ENCODE measurements at places on chromosomes 1 and 21.

DNA sequence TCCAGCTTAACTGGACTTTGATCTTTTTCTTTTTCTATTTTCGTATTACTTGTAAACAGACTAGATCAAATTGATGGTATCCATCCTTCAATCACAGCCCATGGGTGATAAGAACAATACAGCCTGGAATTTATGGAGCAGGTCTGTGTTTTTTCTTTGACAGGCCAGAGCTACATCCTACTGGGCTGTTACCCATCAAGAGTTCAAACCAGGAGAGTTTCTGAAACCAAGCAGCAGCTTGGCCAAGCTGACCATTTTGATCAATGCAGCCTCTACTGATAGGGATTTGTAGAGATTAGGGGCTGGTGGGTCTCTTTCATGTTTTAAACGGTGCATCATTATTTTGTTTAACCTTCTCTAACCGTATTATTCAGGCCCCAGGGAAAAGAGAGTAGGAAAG is 24.3 kb upstream of the CCDC190 start:
- DNase-seq, result no peak

DNA sequence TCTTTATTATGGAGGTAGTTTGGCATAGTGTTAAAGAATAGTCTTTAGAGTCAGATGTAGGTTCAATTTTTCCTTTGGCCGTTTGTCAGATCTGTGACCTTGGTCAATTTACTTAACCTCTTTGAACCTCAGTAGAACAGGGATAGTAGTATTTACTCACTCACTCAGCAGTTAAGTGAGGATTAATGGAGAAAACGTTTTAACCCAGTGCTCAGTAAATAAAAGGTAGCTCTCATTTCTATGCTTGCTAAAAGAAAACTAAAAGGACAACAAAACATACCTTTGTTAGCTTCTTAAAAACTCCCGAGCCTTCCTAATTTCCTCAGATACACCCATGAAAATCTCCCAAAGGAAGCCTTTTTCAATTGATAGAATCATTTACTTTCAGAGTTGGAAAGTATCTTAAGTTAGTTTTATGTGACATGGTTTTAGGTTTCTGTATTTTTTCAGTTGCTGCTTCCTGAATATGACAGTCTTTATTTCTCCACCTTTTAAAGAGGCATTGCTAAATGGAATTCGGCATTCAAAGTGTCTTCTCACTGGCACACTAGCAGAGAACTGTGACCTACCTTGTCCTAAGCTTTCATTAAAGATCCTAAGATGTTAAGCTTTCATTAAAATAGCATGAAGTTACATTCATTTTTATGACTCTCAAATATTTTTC is 7.8 kb downstream of the ABCD3 start:
- DNase-seq, result no peak

- DNase-seq, result no peak
These were observed 8.9 kb upstream of the LGALS8 start for GRCh38 chr1:236514703-236515442.

GRCh38 chr21:35144978-35145377 is 95.9 kb upstream of the RUNX1 start:
- DNase-seq, result no peak

DNA sequence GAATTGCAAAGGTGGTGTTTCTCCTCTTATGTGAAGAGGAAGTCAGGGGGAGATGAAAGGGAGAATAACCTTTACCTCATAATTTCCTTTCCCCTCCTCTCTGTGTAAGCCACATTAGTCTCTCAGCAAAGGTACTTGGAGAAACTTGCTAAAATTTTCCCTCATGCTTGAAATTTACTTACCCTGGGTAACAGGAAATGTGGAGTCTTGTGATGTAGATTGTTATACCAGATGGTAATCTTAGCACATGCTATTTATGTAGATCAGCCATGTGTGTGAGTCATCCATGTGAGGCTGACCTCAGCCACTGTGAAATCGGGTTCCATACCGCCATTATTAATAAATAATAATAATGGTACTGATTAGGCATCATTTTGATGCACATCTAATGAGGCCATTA is 128.4 kb downstream of the TGFB2 start:
- DNase-seq, result peak; percentile 25

DNA sequence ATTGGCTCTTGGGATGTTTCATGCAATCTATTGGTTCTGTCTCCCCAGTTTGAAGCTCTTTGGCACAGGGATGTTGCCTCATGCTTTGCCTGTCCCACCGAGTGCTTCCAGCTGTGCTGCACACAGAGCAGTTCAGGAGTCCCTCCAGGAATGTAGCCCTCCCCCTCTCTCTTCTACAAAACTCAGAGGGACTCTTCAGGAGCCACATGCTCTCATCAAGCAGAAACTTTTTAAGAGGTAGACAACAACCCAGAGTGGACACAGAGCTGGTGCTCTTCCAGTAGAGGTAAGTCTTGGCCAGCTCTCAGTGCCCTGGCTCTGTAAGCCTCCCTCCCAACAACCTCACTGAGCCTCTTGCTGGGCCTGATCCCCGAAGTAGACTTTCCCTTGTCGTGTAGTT is 11.6 kb upstream of the ZNF697 start:
- DNase-seq, result peak; percentile 81

DNA sequence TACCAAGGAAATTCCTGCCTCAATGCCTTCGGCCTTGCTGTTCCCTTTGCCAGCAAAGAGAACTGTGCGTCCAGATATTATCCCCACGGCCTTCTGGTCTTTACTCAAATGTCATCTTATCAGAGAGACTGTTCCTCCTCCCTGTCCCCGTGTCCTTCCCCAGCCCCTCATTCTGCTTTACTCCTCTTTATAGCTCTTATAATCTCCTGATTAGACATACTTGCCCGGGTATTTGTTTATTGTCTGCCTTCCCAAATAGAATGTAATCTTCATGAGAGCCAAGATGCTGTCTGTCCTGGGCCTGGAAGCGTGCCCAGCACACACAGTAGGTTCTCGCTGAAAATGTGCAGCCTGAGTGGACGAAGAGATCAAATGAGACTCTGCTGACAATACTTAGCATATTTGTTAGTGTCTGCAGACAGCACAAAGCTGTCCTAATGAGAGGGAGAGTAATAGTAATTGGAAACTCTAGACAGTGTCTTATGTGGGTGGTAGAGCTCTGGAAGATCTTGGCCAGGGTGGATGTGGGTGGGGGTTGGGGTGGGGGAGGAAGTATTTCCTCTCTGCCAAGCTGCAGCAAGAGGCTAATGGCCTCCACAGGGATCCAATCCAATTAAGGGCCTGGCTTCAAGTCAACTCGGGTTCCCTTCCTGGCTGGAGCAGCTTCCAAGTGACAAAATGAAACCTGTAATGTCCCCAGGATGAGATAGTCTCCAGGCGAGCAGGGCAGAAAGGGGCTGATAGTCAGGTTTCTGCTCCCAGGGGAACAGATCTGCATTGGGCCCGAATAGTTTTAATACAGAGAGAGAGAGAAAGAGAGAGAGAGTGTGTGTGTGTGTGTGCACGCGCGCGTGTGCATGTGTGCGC is 9.5 kb upstream of the CLIC4 start:
- peak; percentile 70 for DNase-seq

GRCh38 chr21:16418226-16418625 is 688.4 kb downstream of the USP25 start:
- DNase-seq, result peak; percentile 46

DNA sequence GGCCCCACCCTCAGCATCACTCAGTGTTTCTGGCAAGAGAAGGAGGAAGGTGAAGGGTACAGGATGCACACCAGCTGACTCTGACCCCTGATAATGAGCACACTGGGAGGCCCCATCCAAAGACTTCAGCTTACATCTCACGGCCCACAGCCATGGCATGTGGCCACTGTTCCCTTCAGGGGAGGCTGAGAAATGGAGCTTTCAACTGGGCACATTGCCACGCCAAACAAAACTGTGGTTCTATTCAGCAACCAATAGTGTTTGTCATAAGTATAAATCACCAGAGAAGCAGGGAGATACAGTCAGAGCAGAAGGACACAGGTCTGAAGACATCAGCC is 12.7 kb upstream of the TRAF3IP3 start:
- DNase-seq, result peak; percentile 77

DNA sequence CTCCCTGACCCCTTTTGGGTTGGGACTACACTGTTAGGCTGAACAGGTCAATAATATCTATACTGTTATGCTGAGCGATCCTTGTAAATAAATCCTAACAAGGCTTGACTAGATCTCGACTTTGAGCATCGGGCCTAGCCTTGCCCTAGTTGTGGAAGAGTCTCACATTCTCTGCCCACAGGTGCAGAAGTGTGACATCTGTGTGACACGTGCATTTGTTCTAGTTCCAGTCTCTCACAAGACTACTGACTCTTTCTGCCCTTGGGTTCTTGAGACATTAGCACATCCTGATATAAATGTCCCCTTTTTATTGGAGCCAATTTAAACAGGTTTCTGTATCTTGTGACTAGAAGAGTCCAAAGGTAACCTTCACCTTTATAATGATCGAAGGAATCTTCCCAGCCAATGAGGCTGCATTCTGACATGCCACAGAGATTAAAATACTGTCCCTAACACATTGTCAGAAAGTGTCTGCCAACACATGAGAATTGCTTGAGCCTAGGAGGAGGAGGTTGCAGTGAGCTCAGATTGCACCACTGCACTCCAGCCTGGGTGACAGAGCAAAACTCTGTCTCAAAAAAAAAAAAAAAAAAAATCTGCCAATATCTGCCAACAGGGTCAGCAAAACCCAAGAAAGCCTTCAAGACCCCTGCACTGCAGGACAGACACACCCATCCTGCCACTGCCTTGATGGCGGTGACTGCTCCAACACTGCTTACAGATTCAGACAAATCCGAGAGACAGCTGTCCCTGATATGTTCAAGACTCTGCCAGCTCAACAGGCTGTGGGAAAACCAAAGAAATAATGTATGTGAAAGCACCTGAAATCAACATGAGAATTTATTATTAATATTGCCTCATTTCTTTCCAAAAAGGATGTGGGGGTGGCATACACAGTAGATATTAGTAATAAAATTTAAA is 56.5 kb upstream of the PSEN2 start:
- DNase-seq, result no peak
